GM06990 (cell line): ENCODE measurements at places on chromosomes 6 and 20.
A peak's percentile ranks its signal among the peaks of the same experiment; 100 is the strongest.

DNA sequence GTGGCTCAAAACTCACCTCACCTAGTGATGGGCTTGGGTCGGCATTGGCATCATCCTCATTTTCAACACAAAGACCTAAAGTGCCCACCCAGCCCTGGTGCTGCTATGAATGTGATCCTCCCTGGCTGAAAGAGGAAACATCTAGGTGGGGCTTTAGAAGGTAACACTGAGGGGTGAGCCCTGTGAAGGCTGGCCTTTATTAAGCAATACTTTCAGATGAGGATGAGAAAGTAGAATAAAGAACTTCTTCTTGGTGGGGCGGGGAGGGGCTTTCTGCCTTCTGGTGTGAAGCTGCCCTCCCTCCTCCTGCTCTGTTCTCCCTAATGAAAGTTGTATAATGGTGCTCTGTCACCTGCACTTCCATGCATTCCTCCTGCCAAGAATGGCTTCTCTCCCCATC is 133.0 kb upstream of the TRAF3IP2 start:
- no peak for DNase-seq

- no peak for DNase-seq
Observed at GRCh38 chr20:689348-689747, 13.7 kb upstream of the SCRT2 start.

DNA sequence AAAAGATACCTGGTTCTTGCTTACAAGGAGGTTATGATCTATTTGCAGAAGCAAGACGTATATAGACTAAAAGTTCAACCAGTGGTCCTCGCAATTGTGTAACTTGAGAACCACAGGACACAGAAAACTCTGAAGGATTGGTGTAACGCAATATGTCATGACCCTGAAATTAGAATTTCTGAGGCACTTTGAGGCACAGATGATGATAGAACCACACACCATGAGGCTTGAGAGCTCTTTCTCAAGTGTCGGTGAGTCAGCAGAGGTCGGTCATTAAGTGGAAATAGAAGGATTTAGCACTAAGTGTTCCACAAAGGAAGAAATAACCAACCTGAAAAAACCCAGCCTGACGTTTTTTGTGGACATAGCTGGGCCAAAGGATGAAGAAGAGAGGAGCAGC is 15.3 kb upstream of the CCN2 start:
- no peak for DNase-seq

DNA sequence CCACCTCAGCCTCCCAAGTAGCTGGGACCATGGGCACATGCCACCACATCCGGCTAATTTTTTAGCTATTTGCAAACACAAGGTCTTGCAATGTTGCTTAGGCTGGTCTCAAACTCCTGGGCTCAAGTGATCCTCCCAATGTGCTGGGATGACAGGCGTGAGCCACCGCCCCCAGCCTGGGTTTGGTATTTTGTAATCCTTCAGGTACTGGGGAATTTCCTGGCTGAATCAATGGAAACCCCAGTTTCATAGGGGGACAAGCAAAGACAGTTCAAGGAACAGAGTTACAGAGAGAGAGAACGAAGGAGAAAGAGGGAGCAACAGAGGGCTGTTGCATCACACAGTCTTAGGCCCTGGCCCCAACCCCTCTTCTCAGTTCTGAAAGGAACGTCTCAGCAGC is 35.7 kb downstream of the RAB44 start:
- DNase-seq = no peak

- no peak for DNase-seq
Observed at GRCh38 chr6:85568411-85568810, 25.2 kb downstream of the SNX14 start.

- DNase-seq = peak; percentile 70
Observed at GRCh38 chr6:130575971-130576370, 210.2 kb downstream of the TMEM200A start.

- DNase-seq = peak; percentile 56
Observed at GRCh38 chr6:130223508-130223907, 757 bp upstream of the SAMD3 start.

DNA sequence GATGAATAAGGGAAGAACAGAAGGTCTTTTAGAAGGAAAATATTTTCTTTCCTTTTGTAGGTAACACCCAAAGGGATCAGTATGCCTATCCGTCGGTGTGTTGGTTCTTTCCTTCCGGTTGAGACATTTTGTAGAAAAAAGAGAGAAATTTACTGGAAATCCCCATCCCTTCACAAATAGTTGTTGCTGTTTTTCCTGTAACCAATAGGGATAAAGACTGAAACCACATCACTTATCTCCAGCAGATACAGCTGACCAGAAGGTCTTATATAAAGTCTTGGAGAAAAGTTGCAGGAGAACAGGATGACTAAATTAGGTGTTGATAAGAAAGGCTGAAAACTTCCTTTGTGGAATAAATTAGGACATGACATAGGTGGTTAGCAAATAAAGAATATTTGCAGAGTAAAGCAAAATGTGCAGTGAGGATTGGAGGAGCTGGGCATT is 14.8 kb upstream of the HLA-DRB1 start:
- peak; percentile 68 for DNase-seq

- DNase-seq = no peak
Observed at GRCh38 chr6:105785066-105785811, 300.9 kb upstream of the PRDM1 start.

GRCh38 chr6:136952714-136953260 is 30.7 kb downstream of the SLC35D3 start:
- no peak for DNase-seq

GRCh38 chr20:59412875-59413284 is 112.5 kb downstream of the EDN3 start:
- DNase-seq = no peak

GRCh38 chr6:107616775-107617174 is 126.9 kb downstream of the SOBP start:
- DNase-seq = no peak

DNA sequence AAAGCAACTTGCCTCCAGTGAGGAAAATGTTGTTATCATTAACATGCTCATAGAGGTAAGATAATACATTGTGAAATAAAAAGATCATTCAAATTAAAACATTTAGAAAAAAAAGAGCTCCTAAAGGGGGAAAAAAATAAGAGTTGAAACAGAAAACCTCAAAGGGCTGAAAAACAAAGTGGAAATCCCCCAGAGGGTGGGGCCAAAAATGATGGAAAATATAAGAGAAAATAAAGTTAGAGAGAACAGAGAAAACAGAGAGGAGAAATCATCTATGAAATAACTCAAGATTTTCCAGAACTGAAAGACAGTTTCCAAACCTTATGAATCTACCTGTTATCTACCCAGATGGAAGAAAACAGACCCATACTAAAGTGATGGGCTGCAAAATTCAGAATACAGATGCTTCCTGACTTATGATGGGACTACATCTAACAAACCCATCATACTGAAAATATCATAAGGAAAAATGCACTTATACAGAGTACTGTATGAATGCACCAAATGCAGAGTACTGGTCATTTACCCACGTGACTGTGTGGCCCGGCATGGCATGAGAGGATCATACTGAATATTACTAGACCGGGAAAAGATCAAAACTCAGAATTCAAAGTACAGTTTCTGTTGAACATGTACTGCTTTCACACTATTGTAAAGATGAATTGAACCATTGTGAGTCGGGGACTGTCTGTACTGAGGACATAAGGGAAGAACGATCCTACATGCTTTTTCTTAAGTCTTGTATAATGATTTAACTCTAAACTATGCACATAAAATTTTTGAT is 4.0 kb downstream of the ZBTB24 start:
- DNase-seq = no peak

DNA sequence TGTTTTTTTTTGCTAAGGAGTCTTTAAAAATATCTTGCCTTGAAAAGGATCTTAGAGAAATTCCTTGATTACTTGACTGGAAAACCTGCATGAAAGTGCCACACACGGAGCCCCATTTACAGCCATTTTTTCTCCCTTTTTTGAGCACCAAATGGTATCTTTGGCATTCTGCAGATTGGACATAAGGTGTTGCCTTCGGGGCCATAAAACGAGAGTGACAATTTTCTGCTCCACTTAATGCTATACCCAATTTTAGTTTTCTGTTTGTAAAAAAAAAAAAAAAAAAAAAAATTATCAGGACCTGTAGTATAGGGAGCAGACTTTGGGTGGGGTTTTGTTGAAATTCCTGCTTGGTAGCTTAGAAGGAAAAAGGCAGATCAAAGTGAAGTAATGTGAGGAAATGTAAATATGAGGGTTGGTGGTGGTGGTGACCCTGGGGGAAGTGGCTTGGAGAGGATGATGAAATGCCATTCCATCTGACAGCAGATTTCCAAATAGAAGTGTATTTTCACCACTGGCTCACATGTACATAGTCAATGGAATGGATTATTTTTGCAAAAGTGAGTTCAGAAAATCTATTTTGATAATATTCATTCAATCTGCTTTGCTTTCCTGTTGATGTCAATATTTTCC is 212.1 kb upstream of the SOX4 start:
- no peak for DNase-seq

DNA sequence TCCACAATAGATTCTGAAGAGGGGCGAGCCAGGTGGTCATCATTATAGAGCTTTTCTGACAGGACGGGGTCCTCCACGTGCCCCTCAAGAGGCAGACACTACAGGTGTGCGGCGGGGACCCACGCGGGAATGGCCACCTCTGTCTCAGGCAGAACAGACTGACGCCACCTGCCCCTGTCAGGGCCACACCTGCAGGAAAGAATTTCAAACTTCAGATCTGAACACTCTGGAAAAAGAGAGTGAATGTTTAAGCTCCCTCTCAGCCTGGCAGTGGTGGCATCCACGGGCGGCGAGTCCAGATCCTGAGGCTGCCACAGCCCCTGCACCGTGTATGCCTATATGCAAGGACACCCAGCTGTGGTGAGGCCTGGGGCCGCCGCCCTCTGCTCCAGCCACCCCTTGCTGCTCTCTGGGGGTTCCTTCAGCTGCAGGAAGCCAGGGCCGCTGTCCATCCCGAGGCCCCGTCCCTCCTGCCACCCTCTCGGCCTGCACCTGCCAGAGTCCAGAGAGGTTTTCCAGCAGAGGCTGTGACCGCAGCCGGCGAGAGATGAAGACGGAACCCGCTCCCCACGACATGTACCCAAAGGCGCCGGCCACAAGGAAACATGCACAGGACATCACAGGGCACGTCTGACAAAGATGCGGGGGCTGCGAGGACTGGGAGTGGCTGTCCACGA is 234.9 kb downstream of the ERMARD start:
- DNase-seq = no peak

DNA sequence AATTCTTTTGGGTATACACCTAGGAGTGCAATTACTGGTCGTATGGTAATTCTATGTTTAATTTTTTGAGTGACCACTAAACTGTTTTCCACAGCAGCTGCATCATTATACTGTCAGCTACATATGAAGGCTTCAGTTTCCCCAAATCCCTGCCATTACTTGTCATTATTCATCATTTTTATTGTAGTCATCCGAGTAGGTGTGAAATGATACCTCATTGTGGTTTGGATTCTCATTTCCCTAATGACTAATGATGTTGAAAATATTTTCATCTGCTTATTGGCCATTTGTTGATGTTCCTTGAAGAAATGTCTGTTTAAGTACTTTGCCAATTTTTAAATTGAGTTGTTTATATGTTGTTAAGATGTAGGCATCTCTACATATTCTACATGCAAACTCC is 633.6 kb upstream of the IMPG1 start:
- no peak for DNase-seq

DNA sequence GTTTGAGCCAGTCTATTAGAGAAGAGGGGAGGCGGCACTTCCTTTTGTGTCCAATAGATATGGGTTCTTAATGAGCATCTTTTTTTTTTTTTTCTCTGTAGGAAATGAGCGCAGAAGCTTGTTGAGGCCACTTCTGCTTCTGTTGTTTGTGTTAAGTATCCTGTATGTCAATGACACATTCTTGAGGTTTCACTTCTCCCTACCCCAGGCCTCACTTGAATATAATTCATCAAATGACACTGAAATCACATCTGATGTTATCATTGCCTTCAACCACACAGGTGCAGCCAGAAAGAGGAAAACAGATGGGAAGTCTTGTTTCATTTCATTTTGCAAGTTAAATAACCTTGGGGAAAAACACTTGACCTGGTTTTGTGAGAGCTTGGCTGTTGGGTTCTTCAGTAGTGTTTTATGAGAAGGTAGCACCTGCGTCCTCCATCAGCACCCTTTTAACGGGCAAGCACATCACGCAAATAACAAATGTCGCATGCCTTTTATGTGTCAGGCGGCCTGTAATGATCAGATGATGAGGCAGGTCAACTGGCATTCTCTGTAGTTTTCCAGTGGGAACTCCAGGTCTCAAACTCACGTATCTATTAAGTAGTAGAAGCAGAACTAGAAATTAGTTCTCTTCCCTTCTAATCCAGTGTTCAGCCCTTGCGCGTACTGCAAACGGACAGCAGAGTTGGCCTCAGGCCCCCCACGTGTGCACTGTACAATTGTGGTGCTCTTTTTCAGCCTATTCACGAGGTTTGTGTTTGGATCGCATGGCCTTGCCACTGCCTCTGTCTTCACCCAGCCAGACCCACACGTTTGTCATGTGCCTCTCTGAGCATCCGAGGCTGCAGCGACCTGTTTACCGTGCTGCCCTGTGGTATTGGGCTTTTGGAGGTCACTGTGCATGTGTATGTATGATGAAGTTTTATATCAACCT is 23.5 kb downstream of the PLEKHG1 start:
- peak; percentile 82 for DNase-seq

- DNase-seq = no peak
Observed at GRCh38 chr20:11050350-11050749, 376.6 kb upstream of the JAG1 start.

- no peak for DNase-seq
Observed at GRCh38 chr6:51753635-51754034, 333.8 kb downstream of the PKHD1 start.

DNA sequence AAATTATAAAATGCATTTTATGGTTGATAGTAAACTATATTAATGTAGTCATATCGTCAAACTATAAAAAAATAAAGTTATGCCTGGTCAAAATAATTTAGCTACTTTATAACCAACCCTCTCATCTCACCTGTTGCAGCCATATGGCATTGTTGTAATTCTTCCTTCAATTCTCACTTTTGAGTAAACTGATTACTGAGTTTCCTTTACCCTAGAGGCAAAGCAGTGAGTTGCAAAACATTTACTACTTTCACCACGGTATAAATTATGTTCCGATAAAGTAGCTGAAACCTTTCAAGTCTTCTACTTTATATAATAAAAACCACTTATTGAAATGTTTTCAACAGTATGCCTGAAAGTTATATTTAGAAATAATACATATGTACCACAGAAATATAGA is 113.8 kb downstream of the AHI1 start:
- no peak for DNase-seq

GRCh38 chr6:168496139-168496996 is 55.4 kb downstream of the SMOC2 start:
- no peak for DNase-seq

DNA sequence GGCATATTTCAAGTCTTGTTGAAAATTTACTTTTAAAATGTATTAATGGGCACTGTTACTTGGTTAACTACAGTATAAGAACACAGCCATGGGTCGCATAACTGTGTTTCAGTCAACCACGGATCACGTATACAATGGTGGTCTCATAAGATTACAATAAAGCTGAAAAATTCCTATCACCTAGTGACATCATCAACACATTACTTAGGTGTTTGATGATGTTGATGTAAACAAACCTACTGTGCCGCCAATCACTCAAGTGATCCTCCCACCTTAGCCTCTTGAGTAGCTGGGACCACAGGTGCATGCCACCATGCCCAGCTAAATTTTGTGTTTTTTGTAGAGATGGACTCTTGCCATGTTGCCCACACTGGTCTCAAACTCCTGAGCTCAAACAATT is 16.7 kb upstream of the ETV7 start:
- DNase-seq = no peak

GRCh38 chr20:12886618-12887363 is 122.0 kb upstream of the SPTLC3 start:
- DNase-seq = no peak
